Effector CD8-positive, alpha-beta T cell (primary cell): ENCODE measurements at places on chromosomes 2 and 18.

- DNase-seq = no peak
Measured at GRCh38 chr2:15571729-15572128, 10.6 kb upstream of the NBAS start.

- DNase-seq = no peak
Measured at GRCh38 chr2:28648671-28649395, 102.8 kb upstream of the PPP1CB start.

DNA sequence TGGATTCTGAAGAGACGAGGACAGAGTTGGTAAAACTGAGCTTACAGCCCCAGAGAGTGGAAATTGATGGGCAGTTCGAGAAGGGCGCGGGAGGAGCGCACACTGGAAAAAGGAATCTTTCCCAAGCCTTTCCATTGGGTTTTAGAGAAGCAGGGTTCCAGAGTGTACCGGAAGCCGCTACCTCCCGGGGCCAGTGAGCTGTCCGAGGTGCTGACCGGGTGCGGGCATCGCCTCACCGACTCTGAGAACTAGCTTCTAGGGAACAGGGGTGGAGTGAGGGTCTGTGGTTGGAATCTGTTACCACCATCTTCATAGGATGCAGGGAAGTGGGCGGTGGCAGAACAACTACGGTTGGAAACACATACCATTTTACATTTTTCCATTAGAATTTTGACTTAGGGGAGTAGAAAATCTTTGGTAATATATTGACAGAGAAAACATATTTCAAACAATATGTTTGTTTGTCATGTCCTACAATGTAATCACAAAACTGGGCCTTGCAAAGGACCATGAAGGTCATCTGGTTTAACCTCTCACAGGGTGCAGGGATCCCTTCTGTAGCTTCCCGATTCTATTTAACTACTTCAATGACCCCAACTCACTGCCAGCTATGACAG lies 724 bp downstream of the NMS start:
- no peak for DNase-seq

DNA sequence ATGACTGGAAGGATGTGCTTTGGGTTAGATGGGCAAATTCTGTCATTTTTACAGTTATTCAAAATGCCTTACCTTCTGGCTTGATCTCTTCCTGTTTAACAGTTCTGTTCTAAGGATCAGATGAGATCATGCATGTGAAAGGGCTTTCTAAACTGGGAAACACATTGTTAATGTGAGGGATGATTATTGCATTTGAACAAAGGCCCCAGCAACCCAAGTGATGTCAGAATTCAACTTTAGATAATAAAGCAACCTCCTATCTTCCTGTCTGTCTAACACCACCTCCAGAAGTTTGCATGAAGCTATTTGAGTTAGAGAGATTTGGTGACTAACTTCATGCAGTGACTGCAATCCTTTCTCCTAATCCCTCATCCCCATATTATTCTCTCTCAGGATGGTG lies 77.8 kb upstream of the B3GNT2 start:
- no peak for DNase-seq

DNA sequence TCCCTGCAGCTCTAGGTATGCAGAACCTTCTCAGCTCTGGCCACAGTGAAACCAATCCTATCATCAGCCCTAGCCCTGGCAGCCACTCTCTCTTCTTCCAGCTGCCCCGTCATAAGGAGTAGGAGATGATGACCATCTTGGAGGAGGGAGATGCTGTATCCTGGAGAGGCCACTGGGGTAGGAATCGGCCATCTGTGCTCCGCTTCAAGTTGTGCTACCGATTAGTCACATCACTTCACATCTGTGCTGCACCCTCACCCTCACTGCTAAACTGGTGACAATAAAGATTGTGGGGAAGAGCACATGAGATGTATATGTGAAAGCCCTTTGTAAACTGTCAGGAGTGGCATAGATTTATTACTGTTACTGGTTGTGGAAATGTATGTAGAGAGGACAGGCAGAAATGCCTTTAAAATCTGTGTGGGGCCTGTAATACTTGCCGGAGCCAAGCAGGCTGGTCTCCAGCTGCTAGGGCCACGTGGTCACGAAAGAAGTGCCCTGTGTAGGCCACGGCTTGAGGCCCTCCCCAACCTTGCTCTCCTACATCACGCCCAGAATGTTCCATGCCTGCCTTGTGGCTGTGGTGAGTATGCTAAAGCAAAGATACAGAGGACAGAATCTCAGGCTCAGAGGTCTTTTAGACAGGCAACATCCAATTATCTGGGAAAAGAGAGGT lies 236.8 kb downstream of the CLIP4 start:
- DNase-seq = no peak

DNA sequence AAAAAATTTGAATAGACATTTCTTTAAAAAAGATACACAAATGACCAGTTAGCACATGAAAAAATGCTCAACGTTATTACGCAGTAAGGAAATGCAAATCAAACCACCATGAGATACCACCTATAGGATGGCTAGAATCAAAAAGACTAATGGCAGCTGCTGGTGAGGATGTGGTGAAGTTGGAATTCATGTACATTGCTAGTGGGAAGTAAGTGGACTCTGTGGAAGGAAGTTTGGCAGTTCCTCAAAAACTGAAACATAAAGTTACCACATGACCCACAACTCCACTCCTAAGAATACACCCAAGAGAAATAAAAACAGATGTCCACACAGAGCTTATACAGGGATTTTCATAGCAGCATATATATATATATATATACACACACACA lies 51.2 kb downstream of the MBP start:
- DNase-seq = no peak

DNA sequence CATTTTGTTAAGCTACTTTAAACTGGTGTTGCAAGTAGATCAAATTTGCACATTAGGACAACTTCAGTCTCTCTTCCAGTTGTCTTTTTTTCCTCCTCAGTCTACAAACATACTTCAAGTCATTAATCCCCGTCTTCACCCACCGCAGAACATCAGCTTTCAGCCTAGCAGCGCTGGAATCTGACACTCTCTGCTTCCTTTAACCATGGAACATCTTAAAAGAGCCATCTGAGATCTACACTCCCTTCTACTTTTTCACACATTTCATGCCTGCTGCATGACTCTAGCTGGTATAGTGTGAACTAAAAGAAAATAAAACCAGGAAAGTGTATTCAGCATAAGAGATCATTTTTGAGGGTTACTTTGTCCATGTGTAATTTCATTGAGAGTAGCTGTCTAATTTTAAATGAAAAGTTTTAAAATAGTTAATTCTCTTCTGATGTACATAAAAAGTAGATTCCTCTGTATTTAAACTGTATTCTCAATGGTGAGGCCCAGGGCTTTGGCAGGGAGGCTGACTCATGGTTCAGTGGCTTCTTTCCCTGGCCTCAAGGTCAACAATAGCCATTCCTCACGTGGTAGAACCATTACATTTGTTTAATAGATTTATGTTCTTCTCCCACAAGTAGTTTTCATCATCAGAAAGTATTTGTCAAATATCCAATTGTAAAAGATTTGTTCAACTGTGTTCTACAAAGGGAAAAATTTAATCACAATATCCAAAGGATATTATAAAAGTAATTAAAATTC lies 16.5 kb downstream of the SGPP2 start:
- DNase-seq = no peak

DNA sequence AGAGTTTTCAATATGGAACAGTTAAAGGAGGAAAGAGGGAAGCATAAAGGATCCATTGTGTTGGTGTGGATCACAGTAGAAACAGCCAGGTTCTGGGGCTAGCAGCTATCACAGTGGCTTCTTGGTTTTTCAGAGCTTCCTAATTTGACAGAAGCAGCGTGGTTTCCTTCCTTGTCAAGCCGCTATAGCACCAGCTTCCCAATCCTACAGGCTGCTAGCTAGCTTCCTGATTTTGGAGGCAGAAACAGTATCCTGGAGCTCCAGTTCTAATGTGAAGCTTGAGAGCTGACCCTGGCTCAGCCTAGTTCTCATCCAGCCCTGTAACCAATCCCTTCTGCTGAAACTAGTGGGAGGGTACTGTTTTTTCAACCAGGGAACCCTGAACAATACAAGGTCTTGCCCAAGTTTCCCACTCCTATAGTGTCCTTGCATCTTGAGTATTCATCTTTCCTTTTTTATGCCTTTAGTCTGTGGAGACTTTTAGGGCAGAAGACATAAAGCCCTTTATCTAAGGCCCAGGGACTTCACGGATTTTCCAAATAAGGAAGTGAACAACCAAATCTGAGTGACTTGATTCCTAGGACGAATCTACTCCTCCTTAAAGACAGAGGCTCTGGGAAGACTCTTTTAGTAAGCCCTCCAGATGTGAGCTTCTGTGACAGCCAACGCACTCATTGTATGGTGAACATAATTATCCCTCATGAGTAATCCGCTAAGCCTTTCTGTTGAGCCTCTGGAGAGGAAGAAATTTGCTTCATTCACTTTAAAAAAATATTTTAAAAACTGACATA lies 33.8 kb downstream of the CCDC93 start:
- no peak for DNase-seq

DNA sequence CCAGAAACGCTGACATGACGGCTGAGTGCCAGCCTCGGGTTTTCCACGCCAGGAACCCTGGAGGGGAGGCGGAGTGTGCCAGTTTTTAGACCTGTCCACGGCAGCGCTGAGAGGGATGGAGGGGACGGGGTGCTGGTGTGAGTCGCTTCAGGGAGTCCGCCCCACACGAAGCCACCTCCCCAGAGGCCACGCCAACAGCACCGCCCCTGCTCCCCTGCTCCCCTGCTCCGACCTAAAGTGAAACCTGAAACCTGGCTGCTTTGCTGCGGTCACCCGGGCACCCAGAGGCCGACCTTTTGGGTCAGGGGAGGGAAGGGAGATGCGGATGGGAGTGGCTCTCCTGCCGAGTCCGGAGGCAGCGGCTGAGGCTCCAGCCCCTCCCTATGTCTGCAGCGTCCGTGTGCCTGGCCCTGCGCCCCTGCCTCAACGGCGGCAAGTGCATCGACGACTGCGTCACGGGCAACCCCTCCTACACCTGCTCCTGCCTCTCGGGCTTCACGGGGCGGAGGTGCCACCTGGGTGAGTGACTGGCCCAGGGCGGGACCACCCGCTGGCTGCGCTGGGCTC lies 38.1 kb downstream of the SNED1 start:
- DNase-seq = peak; percentile 60

DNA sequence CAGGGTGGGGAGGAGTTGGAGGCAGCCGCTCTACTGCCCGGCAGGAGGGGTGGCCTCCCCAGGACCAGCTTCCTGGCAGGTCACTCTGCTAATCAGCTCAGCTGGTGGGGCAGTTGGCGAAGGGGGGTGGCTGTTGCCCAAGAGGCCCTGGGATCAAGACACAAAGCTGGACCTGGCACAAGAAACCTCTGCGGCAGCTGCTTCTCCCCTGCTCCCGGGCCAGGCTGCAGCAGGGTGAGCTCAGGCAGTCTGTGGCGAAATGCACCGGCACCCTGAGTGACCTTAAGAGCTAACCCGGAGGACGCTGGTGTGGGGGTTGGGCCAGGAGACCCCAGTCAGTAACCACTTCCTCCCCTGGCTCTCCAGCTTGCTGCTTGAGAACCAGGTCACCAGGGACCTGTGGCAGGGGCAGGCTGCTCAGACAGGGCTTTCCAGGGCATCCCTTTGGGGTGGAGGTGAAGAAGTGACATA lies 31.1 kb downstream of the TOGARAM2 start:
- no peak for DNase-seq

GRCh38 chr18:54957996-54958395 lies 1.3 kb downstream of the CCDC68 start:
- no peak for DNase-seq

DNA sequence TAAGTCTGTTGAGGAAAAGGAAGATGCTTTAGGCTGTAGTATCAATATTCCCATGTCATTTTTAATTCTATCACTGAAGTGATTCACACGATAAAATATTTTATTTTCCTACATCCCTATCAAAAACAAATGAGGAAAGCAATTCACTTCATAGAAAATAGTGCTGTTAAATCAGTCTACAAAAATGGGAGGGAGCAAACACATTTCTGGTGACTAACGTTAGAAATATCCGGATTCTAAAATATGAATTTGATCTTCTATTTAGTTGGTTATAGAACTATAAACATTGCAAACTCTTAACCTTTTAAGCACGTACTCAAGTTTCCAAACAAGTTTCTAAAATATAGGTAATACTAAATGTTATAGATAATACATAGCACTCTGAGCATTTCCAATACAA lies 20.8 kb downstream of the ATF2 start:
- no peak for DNase-seq

- DNase-seq = no peak
Measured at GRCh38 chr2:69345434-69345833, 41.6 kb downstream of the GFPT1 start.

- DNase-seq = no peak
Measured at GRCh38 chr2:190791347-190791975, 89.2 kb upstream of the GLS start.

- no peak for DNase-seq
Measured at GRCh38 chr2:12828980-12829379, 112.2 kb downstream of the TRIB2 start.

GRCh38 chr2:61762292-61762691 lies 91.6 kb downstream of the FAM161A start:
- no peak for DNase-seq
